ENCODE measurements at places on chromosomes 16 and 17. TPM values are rescaled to one million over a fixed set of nuclear protein-coding genes. Genes with fewer than 3 reads are reported as not detected.

The KIF2B gene
- not detected for total RNA-seq

The PRSS8 gene
- total RNA-seq, result not detected

The MYLK3 gene
- total RNA-seq, result 0.20 TPM

The EPX gene
- not detected for total RNA-seq

The NPB gene
- 0.10 TPM for total RNA-seq

The CCDC154 gene
- total RNA-seq, result 3.7 TPM

The FBXW10B gene
- 0.19 TPM for total RNA-seq

The SLC16A6 gene
- total RNA-seq, result 3.7 TPM

The GPRC5B gene
- 1.7 TPM for total RNA-seq

The GDPD3 gene
- 17.4 TPM for total RNA-seq

The CLN3 gene
- 49.9 TPM for total RNA-seq

The LRRC75A gene
- 2.2 TPM for total RNA-seq

The CX3CL1 gene
- total RNA-seq, result not detected

The LRRC37A gene
- 7.1 TPM for total RNA-seq

The CHST5 gene
- not detected for total RNA-seq

The EZH1 gene
- total RNA-seq, result 56.2 TPM

The C16orf74 gene
- 2.1 TPM for total RNA-seq

The CASKIN1 gene
- 0.28 TPM for total RNA-seq

The SMG1 gene
- 126 TPM for total RNA-seq

The TMEM88 gene
- total RNA-seq, result 0.82 TPM

The CDRT15 gene
- not detected for total RNA-seq

The CDH8 gene
- not detected for total RNA-seq

The TNP2 gene
- not detected for total RNA-seq

The CES3 gene
- total RNA-seq, result 4.8 TPM

The TM4SF5 gene
- not detected for total RNA-seq

The PRR29 gene
- 2.0 TPM for total RNA-seq

The ZNF624 gene
- total RNA-seq, result 4.7 TPM

The CD79B gene
- 37.2 TPM for total RNA-seq

The TMEM114 gene
- not detected for total RNA-seq

The ALOX15B gene
- not detected for total RNA-seq

The EXOC3L1 gene
- total RNA-seq, result not detected
